ENCODE measurements at places on chromosomes 3 and 15. TPM values are rescaled to one million over a fixed set of nuclear protein-coding genes. Genes with fewer than 3 reads are reported as not detected.

GRCh38 chr3:39064646-39065045 is 12.8 kb downstream of the WDR48 start:
- H3K27ac ChIP-seq: peak overlapping the region; percentile 43
- H3K4me1 ChIP-seq: no peaks in the 10 kb centered on the region
- H3K4me3 ChIP-seq: no peak overlapping the region
- H3K36me3 ChIP-seq: no peaks in the 10 kb centered on the region

- peak overlapping the region; percentile 95 for H3K4me3 ChIP-seq
- DNase-seq: no peak
- H3K4me1 ChIP-seq: peaks cover 6% of the 10 kb centered on the region
- no peaks in the 10 kb centered on the region for H3K27me3 ChIP-seq
Observed at GRCh38 chr15:63045465-63045840, 2.9 kb downstream of the TPM1 start.

GOLGA8G gene
- not detected for total RNA-seq

GATA2 gene
- 12.5 TPM for total RNA-seq

DNA sequence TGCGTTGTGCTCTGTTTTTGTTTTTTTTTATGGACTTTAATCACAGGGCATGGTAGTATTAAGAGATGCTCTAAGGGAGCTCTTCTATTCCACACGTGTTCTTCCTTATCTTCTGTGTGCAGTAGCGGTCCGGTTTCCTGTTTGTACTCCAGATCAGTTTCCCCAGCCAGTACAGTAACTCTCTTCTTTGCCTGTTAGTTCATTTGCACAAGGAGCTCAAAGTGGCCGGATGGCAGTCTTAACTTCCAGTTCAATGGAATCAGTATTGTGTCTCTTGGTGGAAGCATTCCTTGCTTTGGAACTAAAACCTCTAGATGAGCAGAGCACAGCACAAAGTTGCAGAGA is 122.0 kb downstream of the KLF13 start:
- H3K27me3 ChIP-seq: no peaks in the 10 kb centered on the region
- DNase-seq: no peak
- H3K27ac ChIP-seq: no peak overlapping the region
- no peaks in the 10 kb centered on the region for H3K4me1 ChIP-seq

GP9 gene
- not detected for total RNA-seq

DNA sequence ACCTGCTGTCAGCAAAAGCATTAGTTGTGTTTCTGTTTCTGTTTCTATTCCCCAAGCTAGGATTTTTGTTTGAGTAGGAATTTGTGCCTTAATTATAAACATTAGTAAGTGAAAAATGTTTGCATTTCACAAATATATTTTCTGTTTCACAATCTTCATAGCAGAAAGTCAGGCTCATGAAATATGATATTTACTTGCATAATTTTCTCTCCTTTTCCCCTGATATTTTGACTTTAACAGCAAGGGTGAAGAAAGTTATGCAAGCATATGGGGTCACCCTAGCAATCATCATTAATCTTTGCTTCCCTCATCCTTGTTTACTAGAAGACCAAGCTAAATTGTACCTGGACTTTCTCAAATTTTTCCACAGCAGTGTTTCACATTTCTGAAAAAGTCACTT is 140.3 kb upstream of the SEMA6D start:
- H3K36me3 ChIP-seq: no peaks in the 10 kb centered on the region
- DNase-seq: no peak
- no peak overlapping the region for H3K27ac ChIP-seq
- H3K4me3 ChIP-seq: no peak overlapping the region

GRCh38 chr3:151296226-151296625 is 17.9 kb upstream of the P2RY14 start:
- H3K4me3 ChIP-seq: no peak overlapping the region
- no peaks in the 10 kb centered on the region for H3K4me1 ChIP-seq
- no peaks in the 10 kb centered on the region for H3K27me3 ChIP-seq
- no peak overlapping the region for H3K27ac ChIP-seq
- no peak for DNase-seq
- no peaks in the 10 kb centered on the region for H3K36me3 ChIP-seq

TMEM207 gene
- not detected for total RNA-seq

DNA sequence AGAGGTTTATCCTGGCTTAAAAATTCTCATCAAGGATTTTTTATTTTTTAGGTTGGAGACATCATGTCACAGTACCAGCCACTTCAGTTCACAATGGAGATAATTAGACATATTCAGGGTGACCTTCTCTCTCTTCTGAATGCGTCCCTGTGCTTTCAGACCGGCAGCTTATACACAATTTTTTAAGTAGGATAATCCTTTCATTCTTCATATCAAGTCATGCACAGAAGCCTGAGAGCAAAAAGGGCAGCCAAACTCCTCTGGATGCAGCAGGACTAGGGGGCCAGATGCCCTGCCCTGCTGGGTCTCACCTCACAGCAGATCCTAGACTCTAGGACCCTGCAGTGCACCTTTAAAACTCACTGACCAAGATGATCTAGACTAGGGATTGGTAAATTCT is 210.4 kb downstream of the ERC2 start:
- H3K4me3 ChIP-seq: no peak overlapping the region
- H3K27me3 ChIP-seq: no peaks in the 10 kb centered on the region
- DNase-seq: no peak
- no peaks in the 10 kb centered on the region for H3K4me1 ChIP-seq
- H3K36me3 ChIP-seq: no peaks in the 10 kb centered on the region
- no peak overlapping the region for H3K27ac ChIP-seq

HYKK gene
- 8.0 TPM for total RNA-seq

DNA sequence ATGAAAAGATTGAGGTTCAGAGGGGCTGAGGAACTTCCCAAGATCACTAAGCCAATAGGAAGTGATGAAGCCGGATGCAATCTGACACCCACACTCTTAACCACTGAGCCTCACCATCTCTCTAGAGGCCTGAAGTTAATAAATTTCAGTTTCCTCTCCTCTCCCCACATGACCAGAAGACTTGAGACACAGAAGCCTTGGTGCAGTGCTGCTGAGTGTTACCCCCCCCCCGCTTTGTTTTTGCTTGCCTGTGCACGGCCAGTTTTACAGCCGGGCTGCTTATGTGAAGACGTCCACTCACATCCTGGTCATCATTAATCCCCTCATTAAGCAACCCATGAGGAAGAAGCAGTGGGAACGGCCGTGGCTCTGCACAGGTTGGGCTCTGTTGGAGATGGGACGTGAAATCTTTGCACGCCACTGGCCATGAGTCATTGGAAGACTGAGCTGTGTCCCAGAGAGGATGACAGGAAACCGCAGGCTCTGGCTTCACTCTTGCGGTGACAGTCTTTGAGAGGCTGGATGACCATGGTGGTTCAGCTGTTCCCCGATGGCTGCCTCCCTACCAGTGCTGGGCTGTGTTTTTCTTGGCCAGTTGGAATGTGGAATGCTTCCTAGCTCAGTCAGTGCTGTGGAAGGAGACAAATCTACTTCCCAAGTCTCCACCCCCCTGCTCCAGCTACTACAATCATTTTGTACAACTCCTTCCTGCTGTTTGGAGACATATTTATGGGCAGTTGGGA is 232.6 kb upstream of the LRTM1 start:
- H3K27ac ChIP-seq: no peak overlapping the region
- H3K4me3 ChIP-seq: no peak overlapping the region
- H3K27me3 ChIP-seq: peaks cover 2% of the 10 kb centered on the region
- peak; percentile 76 for DNase-seq
- no peaks in the 10 kb centered on the region for H3K36me3 ChIP-seq

TMEM266 gene
- total RNA-seq: 0.26 TPM

CRYGS gene
- total RNA-seq: 3.0 TPM

GRCh38 chr15:55434989-55435825 is 26.9 kb downstream of the PIERCE2 start:
- no peaks in the 10 kb centered on the region for H3K4me1 ChIP-seq
- DNase-seq: no peak
- H3K27me3 ChIP-seq: no peaks in the 10 kb centered on the region
- no peak overlapping the region for H3K27ac ChIP-seq
- H3K36me3 ChIP-seq: no peaks in the 10 kb centered on the region
- H3K4me3 ChIP-seq: no peak overlapping the region

GRCh38 chr15:59965741-59966140 is 38.4 kb upstream of the FOXB1 start:
- H3K4me1 ChIP-seq: no peaks in the 10 kb centered on the region
- H3K27ac ChIP-seq: no peak overlapping the region
- DNase-seq: no peak

TGM5 gene
- 0.84 TPM for total RNA-seq

GRCh38 chr15:56797720-56798275 is 64.5 kb upstream of the ZNF280D start:
- peaks cover 3% of the 10 kb centered on the region for H3K4me1 ChIP-seq
- no peaks in the 10 kb centered on the region for H3K27me3 ChIP-seq
- no peak overlapping the region for H3K4me3 ChIP-seq
- H3K27ac ChIP-seq: no peak overlapping the region

DNA sequence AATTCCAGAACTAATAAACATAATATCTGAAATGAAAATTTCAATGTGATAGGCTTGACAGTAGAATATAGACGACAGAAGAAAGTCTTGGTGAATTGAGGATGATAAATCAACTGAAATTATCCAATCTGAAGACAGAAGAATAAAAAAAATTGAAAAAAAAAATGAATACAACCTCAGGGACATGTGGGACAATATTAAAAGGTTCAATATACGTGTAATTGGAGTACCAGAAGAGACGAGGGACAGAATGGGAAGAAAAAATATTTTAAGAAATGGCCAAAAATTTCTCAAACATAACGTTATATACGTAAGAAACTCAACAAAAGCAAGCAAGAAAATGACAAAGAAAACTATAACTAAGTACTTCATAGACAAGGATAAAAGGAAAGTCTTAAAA is 43.3 kb upstream of the HCLS1 start:
- H3K4me3 ChIP-seq: no peak overlapping the region
- H3K36me3 ChIP-seq: peaks cover 5% of the 10 kb centered on the region
- no peak for DNase-seq
- H3K27ac ChIP-seq: no peak overlapping the region
- H3K4me1 ChIP-seq: no peaks in the 10 kb centered on the region

DNA sequence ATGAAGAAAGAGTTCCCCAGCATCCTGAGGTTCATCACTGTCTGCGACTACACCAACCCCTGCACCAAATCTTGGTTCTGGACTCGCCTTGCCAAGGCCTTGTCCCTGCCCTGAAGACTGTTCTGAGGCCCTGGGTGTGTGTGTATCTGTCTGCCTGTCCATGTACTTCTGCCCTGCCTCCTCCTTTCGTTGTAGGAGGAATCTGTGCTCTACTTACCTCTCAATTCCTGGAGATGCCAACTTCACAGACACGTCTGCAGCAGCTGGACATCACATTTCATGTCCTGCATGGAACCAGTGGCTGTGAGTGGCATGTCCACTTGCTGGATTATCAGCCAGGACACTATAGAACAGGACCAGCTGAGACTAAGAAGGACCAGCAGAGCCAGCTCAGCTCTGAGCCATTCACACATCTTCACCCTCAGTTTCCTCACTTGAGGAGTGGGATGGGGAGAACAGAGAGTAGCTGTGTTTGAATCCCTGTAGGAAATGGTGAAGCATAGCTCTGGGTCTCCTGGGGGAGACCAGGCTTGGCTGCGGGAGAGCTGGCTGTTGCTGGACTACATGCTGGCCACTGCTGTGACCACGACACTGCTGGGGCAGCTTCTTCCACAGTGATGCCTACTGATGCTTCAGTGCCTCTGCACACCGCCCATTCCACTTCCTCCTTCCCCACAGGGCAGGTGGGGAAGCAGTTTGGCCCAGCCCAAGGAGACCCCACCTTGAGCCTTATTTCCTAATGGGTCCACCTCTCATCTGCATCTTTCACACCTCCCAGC is 2.9 kb downstream of the MYD88 start:
- no peaks in the 10 kb centered on the region for H3K36me3 ChIP-seq
- no peak for DNase-seq
- no peak overlapping the region for H3K27ac ChIP-seq
- no peaks in the 10 kb centered on the region for H3K27me3 ChIP-seq
- H3K4me1 ChIP-seq: no peaks in the 10 kb centered on the region

SERPINI1 gene
- total RNA-seq: 13.8 TPM

ECE2 gene
- not detected for total RNA-seq

POLQ gene
- total RNA-seq: 0.23 TPM

DNA sequence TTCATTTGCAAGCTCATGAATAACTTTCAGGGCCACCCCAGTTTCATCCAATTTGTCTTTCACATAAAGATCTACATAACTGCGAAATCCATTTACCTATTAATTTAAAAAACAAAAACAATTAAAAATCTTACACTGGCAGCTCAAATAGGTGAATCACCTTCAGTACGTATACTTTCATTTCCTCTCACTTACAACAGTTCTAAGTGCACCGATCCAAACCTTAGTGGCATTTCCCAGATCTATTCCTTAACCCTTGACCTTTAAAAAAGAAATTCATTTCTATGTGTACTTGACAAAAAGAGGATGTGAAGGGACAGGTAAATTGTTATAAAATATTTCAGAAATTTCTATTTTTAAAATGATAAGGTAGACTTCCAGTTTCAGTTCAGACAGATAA is 30.8 kb downstream of the TOP2B start:
- H3K27ac ChIP-seq: no peak overlapping the region
- DNase-seq: no peak
- H3K4me3 ChIP-seq: no peak overlapping the region
- peaks cover 4% of the 10 kb centered on the region for H3K36me3 ChIP-seq
- no peaks in the 10 kb centered on the region for H3K27me3 ChIP-seq
- H3K4me1 ChIP-seq: no peaks in the 10 kb centered on the region

- H3K4me1 ChIP-seq: peaks cover 24% of the 10 kb centered on the region
- DNase-seq: peak; percentile 77
- no peak overlapping the region for H3K27ac ChIP-seq
- no peak overlapping the region for H3K4me3 ChIP-seq
Observed at GRCh38 chr3:34260271-34261000, 462.0 kb downstream of the PDCD6IP start.

GRCh38 chr3:54570008-54570407 is 357.9 kb downstream of the LRTM1 start:
- no peaks in the 10 kb centered on the region for H3K36me3 ChIP-seq
- no peak overlapping the region for H3K4me3 ChIP-seq
- DNase-seq: no peak
- H3K27ac ChIP-seq: no peak overlapping the region

DNA sequence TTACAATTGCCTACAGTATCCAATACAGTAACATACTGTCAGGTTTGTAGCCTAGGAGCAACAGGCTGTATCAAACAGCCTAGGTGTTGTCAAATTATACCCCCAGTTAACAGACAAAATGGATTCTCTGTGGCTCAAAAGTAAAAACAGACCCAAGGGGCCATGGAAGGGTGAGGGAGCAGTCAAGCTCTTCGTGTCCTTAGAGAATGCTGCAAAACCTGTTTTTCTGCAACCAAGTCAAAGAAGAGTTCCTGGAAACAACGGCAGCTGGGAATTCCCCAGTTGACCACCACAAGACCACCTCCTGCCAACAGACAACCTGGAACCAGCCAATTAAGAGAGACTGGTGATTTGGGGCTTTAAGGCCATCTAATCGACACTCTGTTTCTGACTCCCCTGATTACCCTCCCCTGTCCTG is 11.1 kb upstream of the THUMPD3 start:
- H3K36me3 ChIP-seq: no peaks in the 10 kb centered on the region
- no peak for DNase-seq
- H3K27me3 ChIP-seq: no peaks in the 10 kb centered on the region
- H3K4me1 ChIP-seq: no peaks in the 10 kb centered on the region
- no peak overlapping the region for H3K27ac ChIP-seq
